ENCODE measurements at places on chromosomes 16 and 17. TPM values are rescaled to one million over a fixed set of nuclear protein-coding genes. Genes with fewer than 3 reads are reported as not detected.

Gene BCL6B
- polyA plus RNA-seq: not detected

DNA sequence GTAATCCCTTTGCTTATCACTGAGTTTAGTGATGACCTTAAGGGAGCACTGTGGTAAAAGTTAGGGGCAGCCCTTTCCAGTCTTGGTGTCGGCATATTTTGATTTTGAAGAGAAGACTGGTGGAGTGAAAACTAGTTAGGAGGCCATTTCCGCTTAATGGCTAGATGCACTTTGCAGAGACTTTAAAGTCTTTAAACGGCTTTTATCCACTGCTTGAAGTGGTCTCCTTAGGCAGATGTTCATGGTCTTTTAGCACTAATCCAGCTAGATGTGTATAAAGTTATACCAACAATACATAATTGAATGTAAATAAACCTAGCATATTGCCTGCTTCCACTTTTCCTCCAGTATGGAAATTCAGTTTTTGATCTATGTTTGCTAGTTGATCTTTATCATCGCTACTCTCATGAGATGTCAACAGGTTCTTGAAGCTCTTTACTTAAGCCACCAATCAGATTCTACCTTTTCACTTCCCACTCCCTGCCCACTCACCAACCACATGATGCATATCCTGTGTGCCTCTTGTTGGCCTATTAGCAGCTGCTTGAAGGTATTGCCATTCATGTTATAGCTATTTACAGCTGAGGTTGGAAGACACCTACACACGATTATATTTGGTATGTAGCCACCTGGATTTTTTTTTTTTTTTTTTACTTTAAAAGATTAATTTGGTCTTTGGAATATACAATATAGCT is 132.0 kb downstream of the NLK start:
- DNase-seq: no peak
- H3K27me3 ChIP-seq: no peaks in the 10 kb centered on the region
- H3K4me1 ChIP-seq: no peaks in the 10 kb centered on the region

- no peak overlapping the region for H3K27ac ChIP-seq
- H3K4me3 ChIP-seq: no peak overlapping the region
- H3K27me3 ChIP-seq: no peaks in the 10 kb centered on the region
- no peak for DNase-seq
- no peaks in the 10 kb centered on the region for H3K4me1 ChIP-seq
These were observed 8.8 kb downstream of the CNTNAP1 start for GRCh38 chr17:42691021-42691545.

GRCh38 chr16:27437946-27438345 is 36.0 kb downstream of the IL21R start:
- no peaks in the 10 kb centered on the region for H3K27me3 ChIP-seq
- no peaks in the 10 kb centered on the region for H3K36me3 ChIP-seq

- H3K4me3 ChIP-seq: no peak overlapping the region
- no peak overlapping the region for H3K27ac ChIP-seq
- no peak for DNase-seq
These were observed 148.8 kb downstream of the ENGASE start for GRCh38 chr17:79223471-79223870.

Data from keratinocyte (primary cell).